ENCODE measurements at places on chromosomes 1 and 21.

- no peak for DNase-seq
These were observed 43.6 kb upstream of the WNT2B start for GRCh38 chr1:112465122-112465521.

GRCh38 chr1:17119773-17120480 is 676 bp upstream of the PADI2 start:
- no peak for DNase-seq

- no peak for DNase-seq
These were observed 215.4 kb downstream of the ASTN1 start for GRCh38 chr1:176949033-176949662.

GRCh38 chr21:41438425-41439113 is 12.5 kb downstream of the MX1 start:
- DNase-seq: no peak

DNA sequence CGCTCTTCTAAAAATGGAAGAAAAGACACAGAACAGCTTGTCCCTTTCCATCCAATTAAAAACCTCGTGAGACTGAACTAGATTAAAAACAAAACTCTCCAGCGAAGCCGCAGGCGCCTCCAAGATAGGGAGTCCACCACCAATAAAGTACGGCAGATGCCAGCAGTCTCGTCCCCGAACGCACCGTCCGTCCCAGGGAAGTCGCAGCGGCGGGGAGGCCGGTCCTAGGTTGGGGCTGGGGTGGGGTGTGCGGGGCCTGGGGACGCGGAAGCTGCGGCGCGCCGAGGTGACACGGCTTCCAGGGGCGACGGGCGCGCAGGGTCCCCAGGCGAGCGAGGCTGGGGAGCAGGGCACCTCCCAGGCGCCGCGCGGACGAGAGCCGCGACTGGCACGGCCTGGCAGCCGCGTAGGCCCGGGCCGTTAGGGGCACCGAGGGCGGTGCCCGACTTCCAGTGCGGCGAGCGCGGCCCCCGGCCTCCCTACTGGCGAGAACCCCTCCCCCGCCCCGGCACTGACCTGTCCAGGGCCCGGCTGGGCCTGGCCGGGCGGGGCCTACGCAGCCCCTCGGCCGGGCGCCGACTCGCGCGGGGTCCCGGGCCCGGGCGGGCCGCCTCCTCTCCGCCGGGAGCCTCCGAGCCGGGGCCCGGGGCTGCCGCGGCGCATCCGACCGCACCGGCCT is 28.3 kb upstream of the A3GALT2 start:
- peak; percentile 16 for DNase-seq
